Islet precursor cell (in vitro differentiated cells): ENCODE measurements at places on chromosomes 1 and 21.

DNA sequence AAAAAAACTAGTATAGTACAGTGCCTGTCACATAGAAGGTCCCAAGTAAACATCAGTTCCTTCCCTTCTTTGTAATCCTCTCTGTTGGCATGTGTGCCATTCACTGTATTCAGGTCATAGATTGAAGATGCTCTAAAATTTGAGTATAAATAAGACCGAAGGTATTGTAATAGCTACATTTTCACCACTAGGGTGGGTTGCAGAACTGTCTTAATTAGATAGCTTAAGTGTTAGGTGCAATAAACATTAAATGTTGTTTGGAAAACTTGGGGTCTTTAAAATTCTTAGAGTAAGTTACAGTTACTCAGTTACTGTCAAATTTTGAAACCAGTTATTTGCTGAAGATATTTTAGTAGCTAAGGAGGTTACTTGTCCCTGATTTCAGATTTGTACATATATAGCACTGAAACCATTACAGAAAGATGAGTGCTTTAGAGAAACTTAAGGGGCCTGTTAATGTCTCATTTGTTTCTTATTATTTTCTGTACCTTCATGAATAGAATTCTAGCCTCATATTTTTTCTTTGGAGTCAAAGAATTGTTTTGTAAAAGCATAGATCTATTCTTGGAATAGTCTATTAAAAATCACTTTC, 24.3 kb downstream of the PER3 start:
- DNase-seq, result no peak

- no peak for DNase-seq
Measured at GRCh38 chr1:168224991-168225390, 813 bp upstream of the SFT2D2 start.

- peak; percentile 93 for DNase-seq
Measured at GRCh38 chr21:14864211-14865021, 200.4 kb downstream of the NRIP1 start.

DNA sequence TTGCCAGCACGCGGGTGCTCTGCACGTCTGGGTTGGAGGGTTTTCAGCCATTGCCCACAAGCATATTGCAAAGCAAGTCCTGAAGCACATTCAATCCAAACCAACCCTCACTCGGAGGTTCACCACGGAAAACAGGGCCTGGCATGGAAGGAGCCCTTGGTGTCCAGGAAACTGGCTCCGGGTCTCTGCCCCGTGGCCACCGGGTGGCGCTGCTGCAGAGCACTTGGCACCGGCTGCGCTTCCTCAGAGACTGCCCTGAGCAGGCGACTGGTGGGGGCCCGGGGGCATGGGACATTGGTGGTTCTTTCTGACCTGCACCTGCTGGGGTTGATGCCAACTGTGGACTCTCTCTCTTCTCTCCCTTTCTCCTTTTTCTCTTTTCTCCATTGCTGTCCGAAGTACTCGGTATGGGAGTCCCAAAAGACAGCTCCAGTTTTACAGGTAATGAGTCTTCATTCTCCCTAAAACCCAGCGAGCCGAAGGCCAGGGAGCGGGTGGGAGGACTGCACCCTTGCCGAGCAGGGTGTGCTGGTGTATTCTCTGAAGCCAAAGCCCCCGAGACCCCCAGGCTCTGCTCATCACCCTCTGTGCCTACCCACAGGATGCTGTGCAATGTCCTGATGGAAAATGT, 4.1 kb upstream of the KCNAB2 start:
- DNase-seq, result peak; percentile 75

GRCh38 chr1:43441166-43441893, 12.4 kb downstream of the HYI start:
- DNase-seq, result peak; percentile 43

DNA sequence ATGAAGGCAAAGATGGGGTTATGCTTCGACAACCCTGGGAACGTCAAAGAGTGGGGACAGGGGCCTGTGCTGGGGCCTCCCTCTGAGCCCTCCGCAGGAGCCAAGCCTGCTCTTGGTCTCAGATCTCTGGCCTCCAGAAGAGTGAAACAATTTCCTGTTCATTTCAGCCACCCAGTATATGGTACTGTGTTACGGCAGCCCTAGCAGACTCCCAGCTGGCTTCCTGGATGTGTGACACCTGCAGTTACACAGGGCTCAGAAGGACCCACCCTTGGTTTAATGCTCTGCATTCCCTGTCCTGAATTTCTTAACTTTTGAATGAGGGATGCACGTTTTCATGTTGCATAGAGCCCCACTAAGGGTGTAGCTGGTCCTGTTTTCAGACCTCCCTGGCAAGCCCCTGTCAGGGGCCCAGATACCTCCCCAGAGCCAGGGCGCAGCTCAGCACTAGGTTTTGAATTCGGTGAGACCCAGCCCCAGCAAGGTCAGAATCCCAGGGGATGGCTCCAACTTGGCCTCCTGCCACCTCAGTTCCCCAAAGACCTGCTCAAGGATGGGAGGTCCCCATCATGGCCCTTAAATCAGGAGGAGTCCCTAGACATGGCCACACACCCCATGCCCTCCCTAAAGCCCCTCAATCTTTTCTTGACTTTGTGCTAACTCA, 79.0 kb upstream of the IFFO2 start:
- no peak for DNase-seq
